Left lobe of liver (tissue), 2 donors: ENCODE measurements at places on chromosomes 12 and 14. TPM values are rescaled to one million over a fixed set of nuclear protein-coding genes. Genes with fewer than 3 reads are reported as not detected.

DNA sequence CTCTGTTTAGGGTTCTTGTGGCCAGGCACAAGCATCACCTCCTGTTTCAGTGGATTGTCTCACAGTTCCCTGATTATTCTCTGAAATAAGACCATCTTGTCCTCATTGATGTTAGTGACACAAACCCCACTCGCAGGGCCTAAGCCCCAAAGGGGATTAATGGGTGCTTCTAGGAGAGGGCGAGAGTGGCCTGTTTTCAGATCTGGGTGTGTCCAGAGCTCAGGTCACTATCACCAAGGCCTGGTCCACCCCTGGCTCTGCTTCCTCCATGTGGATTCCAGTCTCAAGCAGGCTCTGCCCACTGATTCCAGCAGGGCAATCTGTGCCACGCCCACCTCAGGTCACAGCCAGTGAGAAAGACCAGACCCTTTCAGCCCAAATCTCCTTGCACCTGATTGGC lies 361.9 kb downstream of the ADGRD1 start:
- no peak for DNase-seq

- no peak for DNase-seq
These were observed 186.2 kb downstream of the SYNE2 start for GRCh38 chr14:64038841-64039542.

DNA sequence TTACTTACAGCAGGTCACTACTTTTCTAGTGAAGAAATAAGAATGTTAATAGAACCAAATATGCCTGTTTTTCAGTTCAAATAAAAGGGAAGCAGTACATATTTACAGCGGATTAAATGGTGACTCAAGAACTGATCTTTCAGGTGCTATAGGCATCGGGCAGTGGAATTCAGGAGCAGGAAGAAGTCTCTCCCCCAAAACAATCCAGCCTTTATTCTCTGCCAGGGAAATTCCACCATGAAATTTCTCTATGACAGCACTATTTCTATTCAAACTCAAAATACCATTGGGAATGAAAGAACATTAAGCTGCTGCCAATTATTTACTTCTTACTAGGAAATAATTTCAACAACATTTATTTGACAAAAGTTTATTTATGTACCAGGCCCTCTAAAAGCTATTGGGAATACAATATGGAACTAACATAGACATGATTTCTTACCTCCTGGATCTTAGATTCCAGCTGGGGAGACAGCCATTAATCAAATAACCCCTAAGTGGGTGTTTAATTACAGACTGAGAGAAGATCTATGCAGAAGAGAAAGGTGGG lies 60.3 kb upstream of the KRR1 start:
- DNase-seq, result no peak

DNA sequence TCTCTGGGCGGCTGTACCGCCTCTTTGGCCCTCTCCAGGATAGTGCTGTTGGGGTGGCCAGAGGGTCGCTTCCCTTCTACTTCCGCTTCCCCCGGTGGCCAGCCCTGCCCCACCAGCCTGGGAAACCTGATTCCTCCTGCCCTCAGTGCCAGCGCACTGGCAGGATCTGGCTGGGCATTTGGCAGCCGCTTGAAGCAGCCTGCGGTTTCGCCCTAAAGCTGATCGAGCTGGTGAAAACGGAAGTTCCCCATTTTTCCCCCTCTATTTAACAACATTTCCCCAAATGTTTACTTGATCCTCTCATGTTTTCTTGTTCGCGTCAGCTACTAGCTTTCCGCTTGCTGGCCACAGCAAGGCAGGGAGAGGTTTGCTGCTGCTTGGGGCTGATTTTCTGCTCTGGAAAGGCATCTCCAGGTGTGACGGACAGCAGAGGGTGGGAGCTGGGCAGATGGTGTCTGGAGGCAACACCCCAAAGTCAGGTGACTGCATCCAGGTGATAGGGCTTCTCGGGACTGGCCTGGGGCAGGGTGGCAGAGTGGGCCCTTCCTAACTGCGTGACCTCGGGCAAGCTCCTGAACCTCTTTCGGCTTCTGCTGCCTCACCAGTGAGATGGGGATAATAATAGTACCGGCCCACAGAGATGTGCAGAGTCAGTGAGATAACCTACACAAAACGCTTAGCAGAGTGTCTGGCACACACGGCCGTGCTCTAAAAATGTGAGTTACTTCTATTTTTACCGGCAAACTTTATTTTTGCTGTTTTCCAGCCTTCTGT lies 53.1 kb downstream of the TSPAN9 start:
- no peak for DNase-seq

GRCh38 chr12:69459477-69459876 lies 10.7 kb upstream of the FRS2 start:
- no peak for DNase-seq

DNA sequence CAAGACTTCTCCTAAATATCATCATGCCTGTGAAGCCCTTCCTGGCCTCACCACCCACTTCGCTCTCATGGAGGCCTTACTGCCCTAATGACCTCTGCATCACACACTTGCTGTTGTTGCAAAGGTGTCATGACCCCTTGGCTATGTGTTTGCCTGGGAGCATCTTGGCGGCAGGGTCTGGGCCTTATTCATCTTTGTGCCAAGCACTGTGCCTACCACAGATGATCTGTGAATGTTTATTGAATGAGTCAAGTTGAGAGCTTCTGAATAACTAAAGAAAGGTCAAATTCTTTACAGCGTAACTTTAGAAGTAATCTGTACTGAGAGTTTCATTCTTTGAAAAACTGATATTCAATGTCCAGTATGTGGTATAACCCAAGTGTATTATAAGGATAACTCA lies 113.3 kb downstream of the TTC8 start:
- DNase-seq, result no peak

- no peak for DNase-seq
These were observed 826 bp downstream of the ZNF705A start for GRCh38 chr12:8157484-8158198.

The DCAF4 gene
- total RNA-seq, result 6.4 TPM

DNA sequence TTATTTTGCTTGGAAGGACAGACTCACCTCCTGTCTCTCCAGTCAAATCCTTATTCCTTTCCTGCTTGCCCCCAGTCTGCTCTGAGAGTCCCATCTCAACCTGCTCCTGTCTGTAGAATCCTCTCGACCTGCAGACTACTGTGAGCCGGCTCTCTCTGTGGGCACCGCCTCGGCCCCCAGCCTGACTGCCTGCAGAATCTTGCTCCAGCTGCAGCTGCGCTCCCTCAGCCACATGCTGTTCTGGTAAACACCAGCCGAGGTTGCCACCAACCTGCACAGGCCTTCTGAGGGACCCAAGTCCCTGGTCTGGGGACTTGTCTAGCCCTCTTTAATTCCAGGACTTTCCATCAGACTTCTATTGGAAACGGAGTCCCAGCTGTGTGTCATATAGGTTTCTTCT lies 44.8 kb upstream of the PRMT8 start:
- no peak for DNase-seq
